Activated T-helper 1 cell treated with anti-CD3 and anti-CD28 coated beads, Interleukin-2, amount 50 U/mL, for 16 hours (primary cell): ENCODE measurements at places on chromosomes 4 and X.

DNA sequence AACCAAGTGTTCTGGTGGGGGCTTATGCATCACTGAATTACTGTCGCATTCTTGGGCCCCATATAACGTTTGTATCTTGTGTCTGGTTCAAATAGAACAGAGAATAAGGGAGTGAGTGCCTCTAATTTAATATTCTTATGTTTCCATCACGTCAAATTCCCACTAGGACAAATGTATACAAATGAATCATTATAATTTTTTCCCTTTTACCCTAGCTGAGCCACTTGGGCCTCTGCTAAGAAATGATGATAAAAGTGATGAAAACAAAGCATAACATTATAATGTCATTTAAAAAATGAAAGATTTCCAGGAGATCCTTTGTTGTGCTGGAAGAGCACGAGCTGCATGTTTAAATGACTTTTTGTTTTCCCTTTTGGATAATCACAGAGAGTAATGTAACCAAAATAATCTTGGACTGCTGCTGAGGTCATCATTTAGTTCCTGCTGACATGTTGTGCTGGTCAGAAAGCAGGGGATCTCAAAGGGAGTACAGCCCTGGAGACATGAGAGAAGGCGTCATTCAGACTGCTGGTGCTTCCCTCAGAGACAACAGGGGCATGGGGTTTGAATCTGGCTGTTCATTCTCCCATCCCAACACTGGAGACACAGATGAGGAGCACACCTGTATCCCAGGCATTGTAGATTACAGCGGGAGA, 105.1 kb upstream of the SCOC start:
- no peak for DNase-seq

- DNase-seq, result no peak
Measured at GRCh38 chr4:20311856-20312255, 60.2 kb downstream of the SLIT2 start.

GRCh38 chr4:46886711-46887110, 22.3 kb downstream of the COX7B2 start:
- no peak for DNase-seq

GRCh38 chr4:169774466-169775445, 17.0 kb upstream of the HPF1 start:
- DNase-seq, result no peak

DNA sequence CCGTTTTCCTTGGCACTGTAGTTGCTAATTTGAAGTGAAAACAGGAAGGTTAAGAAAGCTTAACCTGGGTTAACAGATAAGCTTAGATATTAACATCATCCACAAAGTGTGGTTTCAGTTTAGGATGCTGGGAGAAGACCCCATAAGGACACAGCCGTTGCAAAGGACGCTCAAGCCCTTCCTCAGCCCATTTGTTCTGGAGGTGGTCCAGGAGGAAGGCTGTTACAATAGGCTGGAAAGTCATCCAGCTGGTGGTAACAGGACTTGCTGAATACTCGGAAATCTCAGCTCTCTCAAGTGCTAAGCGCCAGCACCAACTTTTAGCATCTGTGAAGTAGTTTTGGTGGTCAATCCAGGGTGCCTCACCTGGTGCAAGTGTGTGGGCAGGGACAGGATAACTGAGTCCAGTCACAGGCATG, 14.2 kb downstream of the CHST7 start:
- no peak for DNase-seq

DNA sequence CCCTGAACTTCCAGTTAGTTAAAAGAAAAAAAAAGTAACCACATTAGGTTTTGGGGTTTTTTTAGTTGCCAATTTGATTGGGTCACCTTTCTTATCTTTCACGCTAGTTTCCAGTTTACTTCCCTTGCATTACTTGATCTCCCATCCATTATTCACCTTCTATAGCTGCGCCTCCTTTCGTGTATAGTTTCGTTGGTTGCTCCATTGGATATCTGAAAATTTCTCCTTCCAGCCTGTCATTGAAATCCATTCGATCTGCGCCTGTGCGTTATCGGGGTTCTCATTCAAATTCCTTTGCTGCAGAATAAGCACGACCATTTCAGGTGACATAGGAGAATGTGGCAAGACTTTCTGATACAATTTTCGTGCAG, 764 bp downstream of the TRAPPC11 start:
- no peak for DNase-seq

DNA sequence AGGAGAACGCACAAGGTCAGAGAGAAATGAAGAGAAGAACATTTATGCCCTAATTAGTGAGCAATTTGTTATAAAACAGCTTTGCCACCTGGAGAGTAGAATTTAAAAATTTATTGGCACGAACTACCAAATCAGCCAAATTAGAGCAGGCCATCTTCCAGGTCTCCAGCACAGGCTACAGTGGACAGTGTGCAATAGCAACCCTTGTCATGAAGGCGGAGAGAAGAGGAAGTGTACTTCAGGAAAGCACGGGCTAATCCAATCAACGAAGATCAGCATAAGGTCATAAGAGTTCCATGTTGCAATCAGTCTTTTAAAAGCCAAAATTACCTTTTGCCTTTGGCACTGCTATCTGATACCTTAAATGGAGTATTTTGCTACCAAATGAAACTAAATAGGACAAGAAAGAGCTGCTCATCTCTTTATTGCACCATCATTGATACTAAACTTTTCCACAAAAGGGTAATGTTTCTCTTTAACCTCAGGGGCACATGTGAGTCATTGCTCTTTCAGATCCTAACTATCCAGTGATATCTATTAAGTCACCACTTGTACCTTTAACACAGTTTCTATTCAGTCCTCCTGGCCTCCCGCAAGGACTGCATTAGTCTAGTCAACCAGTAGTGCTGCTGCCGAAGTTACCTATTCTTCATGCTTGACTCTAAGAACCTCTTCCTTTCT, 19.9 kb downstream of the ANK2 start:
- no peak for DNase-seq

GRCh38 chr4:168039593-168039992, 52.7 kb upstream of the ANXA10 start:
- DNase-seq, result no peak

DNA sequence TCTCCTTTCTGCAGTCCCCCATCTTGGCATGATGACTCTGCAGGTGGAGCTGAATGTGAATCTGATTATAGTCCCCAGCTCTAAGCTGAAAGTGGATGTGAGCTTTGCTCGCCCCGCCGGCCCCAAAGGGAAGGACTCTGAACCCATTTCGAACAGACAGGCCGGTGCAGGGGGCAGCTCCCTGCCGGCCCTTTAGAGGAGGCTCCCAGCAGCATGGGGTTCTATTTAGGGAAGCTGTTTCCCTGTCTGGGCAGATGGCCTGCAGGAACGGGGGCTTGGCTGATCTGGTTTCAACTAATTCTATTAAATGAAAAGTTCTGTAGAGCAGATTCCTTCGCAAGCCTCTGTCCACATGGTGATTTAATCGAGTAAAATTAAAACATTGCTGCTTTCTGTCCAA, 104.8 kb upstream of the MSX1 start:
- no peak for DNase-seq

DNA sequence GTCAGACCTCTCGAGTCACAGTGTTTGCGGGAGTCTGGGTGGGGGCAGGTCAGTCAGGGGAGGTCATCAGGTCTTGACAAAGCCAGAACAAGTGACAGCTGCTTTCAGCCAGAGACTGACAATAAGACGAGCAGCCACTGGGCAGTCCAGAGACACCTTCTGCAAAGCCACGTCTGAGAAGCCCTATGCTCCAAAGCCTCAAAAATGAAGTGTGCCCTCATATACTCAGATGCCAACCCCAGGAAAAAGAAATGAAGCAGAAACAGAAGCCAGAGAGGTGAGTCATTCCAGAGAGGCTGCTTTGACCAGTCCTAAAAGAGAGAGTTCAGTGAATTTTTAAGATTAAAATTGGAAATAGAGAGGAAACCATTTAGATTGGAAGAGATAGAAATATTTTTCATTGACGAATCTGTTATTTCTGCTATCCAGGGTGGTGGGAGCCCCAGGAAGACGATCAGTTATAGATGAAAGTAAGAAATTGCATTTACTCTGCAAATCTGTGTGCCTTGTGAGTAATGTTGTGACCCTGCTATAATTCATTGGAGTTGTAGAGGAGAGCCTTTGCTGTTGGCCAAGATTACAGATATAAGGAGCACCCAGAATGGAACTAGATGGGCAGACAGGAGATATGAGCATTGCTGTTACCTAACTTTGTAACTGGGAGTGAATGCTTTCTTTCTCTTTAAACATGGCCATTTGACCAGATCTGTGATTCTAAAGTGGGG, 77.9 kb downstream of the LRRC66 start:
- DNase-seq, result no peak

GRCh38 chr4:183303301-183303700, 16.8 kb downstream of the CLDN22 start:
- DNase-seq, result no peak

DNA sequence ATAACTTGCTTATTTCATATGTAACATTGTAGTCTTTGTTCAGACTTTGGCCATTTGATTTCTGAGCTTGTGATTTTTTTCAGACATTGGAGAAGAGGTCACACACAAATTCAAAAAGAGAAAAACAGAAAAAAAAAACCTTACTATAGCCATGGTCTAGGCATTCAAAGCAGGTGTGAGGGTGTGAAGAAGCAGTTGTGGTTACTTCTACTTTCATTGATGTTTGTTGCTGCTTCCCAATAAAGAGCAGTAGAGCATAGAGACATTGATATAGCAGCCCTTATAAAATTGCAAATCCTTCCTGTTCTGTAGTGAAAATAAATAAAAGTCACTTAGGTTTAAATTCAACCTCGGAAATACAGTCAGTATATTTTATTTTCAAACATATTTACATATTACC, 671.6 kb downstream of the GRXCR1 start:
- DNase-seq, result no peak

- DNase-seq, result no peak
Measured at GRCh38 chr4:159188646-159189045, 85.8 kb downstream of the RAPGEF2 start.

DNA sequence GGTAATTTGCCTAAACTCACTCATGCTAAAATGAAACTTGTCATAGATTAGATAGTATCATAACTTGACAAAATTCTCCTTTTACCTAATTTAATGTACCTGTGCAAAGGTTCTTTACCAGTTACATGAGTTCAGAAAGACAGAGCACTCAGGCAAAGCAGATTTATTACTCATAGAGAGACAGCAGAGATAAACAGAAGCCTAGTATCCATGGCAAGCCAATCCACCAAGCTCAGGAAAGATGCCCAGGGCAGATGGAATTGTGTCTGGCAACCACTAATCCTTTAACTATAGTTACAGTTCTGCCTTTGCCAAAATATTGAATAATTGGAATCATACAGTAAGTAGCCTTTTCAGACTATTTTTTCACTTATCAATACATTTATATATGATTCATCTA, 826.2 kb downstream of the TECRL start:
- DNase-seq, result no peak

- DNase-seq, result no peak
Measured at GRCh38 chr4:122360754-122361153, 18.1 kb upstream of the ADAD1 start.

DNA sequence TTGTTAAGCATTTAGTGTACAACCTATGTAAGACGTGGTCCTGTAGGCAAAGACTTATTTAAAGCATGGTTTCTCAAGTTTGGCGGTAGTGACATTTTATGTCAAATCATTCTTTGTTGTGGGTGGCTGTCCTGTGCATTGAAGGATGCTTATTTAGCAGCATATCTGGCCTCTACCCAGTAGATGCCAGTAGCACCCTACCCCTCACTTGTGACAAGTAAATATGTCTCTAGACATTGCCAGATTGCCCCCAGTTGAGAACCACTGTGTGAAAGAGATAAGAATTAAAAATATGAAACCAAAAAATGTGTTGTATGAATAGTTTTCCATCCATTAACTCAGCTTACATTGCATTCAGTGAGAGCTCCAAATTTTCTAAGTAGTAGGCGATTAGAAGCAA, 25.5 kb downstream of the MMAA start:
- DNase-seq, result no peak

DNA sequence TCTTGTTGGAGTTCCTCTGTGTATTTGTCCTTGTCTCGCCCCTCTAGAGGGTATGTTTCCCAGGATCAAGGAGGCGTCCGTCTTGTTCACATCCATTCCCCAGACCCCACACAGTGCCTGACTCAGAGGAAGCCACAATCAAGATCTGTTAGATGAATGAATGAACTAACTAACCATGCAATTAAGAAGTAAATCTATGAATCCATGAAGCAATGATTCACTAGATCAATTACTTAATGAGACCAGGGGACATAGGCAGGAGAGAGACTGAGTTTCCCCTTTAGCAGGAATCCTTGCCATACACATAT, 11.9 kb downstream of the BLOC1S4 start:
- DNase-seq, result no peak

DNA sequence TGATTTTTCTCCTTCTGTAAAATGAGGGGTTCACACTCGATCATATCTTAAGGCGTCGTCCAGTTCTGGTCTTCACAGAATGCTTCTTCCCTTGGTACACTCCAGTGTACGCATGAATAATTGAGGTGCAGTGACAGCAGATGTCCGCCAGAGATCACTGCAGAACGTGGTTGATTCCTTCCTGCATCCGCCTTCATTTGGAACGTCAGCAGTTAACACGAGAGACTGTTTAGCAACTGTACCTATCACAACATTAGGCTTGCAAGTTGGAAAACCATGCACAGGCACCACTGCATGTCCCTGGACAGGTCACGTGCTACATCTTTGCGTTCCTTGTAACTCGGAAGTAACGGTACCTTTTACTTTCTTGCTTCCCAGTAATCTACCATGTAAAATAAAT, 66.0 kb upstream of the GEMIN8 start:
- DNase-seq, result peak; percentile 0

GRCh38 chr4:55396308-55397125, 760 bp downstream of the TMEM165 start:
- DNase-seq, result no peak

DNA sequence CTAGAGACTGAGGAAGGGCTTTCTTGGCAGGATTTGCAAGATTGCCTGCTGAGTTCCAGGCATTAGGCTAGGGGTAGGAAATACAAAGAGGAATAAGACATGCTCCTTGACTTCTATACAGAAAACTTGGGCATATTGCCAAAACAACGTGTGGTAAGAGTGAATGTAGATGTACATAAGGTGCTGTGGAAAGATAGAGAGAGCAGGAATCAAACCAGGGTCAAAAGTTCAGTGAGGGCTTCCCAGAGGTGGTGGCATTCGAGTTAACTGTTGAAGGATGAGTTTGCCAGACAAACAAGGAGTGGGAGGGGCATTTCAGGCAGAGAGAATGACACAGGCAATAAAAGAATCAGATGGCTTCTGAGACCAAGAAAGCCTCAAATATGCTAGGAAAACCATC, 187.9 kb downstream of the KDR start:
- DNase-seq, result no peak

DNA sequence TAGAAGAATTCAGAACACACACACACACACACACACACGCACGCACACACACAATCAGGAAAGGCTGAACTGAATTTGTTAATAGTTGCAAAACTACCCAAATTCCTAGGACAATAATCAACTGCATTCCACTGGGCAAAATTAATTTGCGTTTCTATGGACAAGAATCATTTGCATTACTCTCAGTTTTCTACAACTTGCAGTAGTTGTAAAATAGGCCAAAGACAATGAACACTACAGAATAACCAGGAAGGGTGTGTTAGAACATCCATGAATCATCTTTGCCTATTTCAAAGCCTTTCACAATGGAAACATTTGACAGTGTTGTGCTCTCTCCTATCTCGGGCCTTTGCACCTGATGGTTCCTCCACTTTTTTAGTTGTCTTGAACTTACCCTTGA, 77.1 kb upstream of the IGFBP7 start:
- no peak for DNase-seq
